ENCODE measurements at places on chromosomes 2 and 18. TPM values are rescaled to one million over a fixed set of nuclear protein-coding genes. Genes with fewer than 3 reads are reported as not detected.

DNA sequence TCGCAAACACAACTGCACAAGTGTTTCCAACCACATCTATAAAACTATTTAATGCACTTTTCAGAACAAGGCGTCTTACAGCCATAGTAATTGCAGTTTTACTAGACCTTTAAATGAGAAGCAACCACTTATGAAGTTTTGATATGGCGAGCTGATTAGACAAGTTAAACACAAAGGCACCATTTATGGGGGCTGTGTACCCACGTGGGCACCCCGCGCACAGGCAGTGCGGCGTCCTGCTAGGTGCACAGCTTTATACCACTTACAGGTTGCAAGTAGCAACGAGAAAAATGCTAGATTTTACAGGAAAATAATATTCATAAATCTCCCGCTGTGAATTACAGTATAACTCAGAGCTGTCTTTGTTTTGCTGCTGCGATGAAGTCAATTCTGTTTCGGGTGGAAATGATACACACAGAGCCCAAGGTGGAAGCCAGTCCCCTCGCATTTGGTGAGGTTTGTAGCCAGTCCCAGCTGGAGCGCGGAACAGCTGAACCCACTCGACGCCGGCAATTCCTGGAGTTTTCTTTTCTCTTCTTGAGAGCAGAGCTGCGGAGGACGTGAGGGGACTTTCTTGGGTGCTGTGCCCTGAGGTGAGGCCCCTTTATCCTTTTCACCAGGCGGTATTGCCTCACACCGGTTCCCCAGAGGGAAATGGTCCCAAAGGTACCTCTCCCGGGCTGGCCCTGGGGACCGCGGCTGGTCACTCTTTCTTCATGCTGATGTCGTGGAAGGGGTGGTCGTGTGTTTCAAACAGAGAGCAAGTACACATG, 76.7 kb downstream of the PTGR3 start:
- no peak for DNase-seq
- H3K27me3 ChIP-seq: no peaks in the 10 kb centered on the region
- H3K27ac ChIP-seq: no peak overlapping the region
- H3K4me3 ChIP-seq: no peak overlapping the region
- no peaks in the 10 kb centered on the region for H3K36me3 ChIP-seq

- H3K27ac ChIP-seq: no peak overlapping the region
- peaks cover 7% of the 10 kb centered on the region for H3K4me1 ChIP-seq
- no peaks in the 10 kb centered on the region for H3K27me3 ChIP-seq
- no peak for DNase-seq
These were observed 91.0 kb downstream of the TMEM17 start for GRCh38 chr2:62415019-62415431.

DNA sequence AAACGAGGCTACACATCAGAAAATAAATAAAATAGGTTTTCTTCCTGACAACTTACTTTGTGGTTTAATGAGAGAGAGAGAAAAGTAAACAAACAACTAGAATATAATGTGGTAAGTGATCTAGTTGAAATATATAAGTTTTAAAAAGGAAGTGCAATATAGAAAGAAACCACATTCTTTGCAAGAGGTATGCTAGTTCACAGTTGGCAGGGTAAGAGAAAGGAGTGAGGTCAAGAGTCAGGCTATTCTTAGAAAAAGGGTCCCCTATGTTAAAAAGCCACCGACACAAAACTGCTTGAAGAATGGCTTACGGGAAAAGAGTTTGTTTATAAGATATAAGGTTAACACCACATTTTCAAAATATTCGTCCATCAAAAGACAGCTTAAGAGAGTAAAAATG, 462.1 kb downstream of the ERBB4 start:
- H3K27me3 ChIP-seq: no peaks in the 10 kb centered on the region
- no peaks in the 10 kb centered on the region for H3K36me3 ChIP-seq

- no peaks in the 10 kb centered on the region for H3K36me3 ChIP-seq
- DNase-seq: no peak
- no peak overlapping the region for H3K4me3 ChIP-seq
- H3K27ac ChIP-seq: no peak overlapping the region
These were observed 66.5 kb downstream of the ABI2 start for GRCh38 chr2:203394519-203395227.

GRCh38 chr2:24463271-24463670, 27.8 kb upstream of the NCOA1 start:
- no peaks in the 10 kb centered on the region for H3K27me3 ChIP-seq
- H3K4me3 ChIP-seq: no peak overlapping the region
- H3K4me1 ChIP-seq: no peaks in the 10 kb centered on the region
- H3K27ac ChIP-seq: no peak overlapping the region

GRCh38 chr18:57436191-57436964, 1.2 kb downstream of the ONECUT2 start:
- peaks cover 8% of the 10 kb centered on the region for H3K27me3 ChIP-seq
- no peak for DNase-seq
- no peak overlapping the region for H3K27ac ChIP-seq
- no peaks in the 10 kb centered on the region for H3K36me3 ChIP-seq
- no peak overlapping the region for H3K4me3 ChIP-seq
- H3K4me1 ChIP-seq: no peaks in the 10 kb centered on the region

Gene SCN9A
- not detected for total RNA-seq
